ENCODE measurements at places on chromosomes 5 and 9.

DNA sequence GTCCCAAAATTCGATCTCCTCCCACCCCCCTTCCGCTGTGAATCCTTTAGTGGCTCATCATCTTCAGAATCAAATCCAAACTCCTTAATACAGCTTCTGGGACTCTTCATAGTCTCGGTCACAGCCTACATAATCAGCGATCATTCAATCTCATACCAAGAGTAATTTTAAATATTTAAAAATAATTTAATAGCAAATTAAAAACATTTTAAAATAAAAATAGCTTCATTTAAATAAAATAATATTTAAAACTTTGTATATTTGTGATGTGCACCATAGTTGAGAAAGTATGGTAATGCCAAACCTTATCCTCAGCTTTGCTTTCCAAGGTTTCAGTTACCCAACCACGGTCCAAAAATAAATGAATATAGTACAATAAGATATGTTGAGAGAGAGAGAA, 70.0 kb upstream of the NR3C1 start:
- DNase-seq: no peak

GRCh38 chr5:72633649-72634048, 126.4 kb upstream of the ZNF366 start:
- DNase-seq: no peak

DNA sequence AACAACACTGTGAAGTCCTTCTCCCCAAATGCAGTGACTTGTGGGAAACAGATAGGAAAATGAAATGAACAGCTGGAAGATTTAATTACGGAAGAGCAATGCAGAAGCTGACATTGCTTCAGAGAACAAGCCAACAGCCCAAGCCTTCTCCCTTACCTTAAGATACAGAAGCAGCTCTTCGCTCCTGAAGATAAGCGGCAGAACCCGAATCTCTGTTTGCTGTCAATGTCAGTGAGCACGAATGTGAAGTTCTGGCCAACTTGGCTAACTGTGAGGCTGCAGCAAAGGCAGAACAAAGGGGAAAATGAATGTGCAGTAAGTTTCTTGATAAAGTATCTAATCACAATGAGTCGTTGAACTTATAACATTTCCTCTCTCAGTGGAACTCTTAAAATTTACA, 172.4 kb downstream of the DENND1A start:
- no peak for DNase-seq

DNA sequence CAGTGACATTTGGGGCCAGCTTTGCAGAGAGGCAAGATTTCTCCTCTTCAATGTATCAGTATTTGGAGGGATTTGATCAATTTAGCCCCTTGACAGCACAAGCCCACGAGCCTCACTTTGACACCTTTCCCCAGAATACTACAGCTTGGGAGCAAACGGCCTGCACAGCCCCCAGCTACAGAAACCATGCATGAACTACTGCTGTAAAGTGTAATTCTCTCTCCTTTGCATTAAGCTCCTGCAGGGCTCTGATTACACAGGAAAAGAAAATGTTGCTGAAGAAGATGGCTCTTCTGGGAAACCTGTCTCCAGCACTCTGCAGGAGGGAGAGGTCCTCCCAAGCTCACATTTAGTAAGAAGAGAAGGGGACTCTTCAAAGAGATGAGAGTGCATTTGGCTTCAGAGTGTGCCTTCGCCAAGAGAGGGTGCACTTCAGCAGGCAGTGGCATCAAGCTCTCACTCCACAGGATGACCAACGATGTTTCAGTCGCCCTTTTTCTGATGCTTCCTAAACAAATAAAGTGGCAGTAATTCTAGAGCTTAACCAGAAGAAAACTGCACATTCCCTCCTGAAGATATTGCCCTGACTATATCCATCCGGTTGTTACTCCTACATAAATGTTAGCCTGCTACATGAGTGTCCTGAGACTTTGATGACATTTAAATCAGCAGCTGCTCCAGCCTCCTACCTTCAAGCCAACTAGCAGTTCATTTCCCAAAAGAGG, 272.2 kb downstream of the AUH start:
- no peak for DNase-seq

DNA sequence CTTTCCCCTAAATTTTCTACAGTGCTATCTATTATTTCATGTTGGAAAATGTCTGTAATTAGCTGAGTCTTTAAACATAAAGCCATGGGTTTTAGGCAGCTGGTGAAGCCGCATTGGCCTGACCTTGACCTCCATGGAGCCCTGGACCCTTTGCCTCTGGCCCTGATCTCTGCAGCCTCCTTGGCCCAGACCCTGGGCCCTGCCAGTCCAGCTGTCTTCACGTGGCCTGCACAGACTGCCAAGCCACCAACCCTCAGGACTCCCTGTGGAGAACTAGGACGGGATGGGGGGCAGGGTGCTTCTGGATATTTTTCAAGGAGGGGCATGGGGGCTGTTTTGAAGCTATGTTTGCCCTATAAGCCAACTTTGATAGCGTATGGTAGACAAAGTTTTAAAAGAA, 29.8 kb upstream of the PPARGC1B start:
- DNase-seq: no peak

DNA sequence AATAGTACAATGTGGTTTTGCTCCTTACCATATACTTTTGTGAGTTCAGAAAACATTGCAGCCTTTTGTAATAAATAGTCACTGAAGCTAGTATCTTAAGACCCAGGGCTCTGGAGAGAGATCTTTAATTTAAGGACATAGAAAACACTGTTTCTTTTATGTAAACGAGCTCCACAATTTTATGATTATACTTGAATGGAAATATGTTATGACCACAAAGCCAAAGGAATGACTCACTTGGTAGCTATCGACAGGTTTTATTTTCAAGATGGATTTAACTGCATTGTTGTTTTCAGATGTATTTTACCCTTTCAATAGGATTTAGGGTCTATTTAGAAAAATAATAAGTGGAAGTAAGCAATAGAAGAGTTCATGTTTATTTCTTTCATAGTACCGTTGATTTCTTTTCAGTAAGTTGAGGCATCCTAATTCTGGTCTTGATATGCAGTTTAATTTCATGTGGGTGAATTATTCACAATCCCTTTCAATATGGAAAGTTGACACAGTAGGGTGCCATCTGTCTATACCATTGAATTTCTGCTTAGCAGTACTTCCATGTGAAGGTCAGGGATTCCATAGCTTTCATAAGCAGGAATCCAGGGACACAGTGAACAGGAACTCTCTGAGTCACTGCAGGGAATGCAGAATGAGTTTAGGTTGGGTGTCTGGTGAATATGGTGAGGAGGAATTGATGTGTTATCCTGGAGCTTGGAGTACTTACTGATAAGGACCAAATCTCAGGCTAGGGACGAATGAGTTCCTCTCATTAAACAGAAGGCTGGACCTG, 157.6 kb downstream of the CD180 start:
- DNase-seq: no peak

DNA sequence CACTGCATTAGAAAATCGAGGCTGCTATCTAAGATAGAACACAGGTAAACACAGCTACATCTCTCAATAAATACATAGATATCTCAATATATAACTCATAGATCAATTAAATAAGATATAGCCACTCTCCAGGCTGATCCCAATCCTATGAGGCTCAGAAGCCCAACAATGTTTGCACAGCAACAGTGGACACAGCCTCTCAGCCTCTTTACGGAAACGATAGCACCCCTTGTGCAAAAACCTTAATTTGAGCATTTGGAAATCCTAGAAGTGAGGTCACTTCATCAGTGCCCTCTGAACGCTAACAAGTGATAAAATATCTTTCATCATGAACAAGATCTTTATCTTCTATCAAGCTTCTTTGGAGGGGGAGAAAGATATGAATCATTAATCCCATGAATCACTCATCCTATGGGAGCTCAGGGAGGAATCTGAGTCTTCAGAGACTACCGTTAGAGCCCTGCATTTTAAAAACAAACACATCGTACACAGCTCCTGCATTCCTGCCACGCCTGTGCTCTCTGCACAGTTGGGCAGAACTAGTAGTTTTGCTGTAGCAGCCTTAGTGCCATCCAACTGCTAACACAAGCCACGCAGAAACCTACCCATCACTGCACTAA, 71.4 kb downstream of the MED27 start:
- no peak for DNase-seq

DNA sequence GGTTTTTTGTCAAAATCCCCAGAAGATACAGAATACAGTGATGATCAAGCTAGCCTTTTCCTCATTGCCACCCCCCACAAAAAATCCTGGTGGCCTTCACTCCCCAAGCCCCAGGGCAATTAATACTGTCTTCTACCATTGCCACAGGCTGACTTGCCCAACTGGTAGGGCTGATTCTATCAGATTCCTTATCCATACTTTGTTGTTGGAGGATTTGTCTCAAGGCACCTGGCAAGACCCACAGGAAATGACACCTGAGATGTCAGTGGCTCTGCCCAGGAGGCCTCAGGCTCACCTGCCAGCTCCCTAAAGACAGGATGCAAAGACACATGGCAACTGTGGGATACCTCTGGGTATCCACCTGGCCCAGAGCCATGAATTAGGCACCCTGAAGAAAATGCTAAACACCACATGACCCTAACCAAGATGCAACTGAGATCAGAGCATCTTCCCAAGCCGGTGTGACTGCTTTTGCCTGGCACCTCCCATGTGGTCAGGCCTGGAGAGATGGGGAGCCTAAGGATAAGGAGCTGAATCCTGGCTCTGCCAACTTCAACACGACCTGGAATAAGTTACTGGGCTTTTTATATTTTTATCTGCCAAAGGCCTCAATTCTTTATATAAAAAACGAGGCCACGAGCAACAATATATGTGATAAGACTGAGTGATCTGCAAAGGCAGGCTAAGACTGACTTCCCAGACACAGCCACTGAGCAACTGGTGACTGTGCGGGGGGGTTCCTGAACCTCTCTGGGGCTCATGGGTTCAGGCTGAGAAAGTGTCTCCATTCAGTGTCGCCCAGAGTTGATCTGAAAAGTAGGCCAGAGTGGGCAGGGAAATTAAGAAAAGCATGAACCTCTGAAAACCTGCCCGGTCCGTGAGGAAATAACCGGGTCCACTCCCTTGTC, 944 bp downstream of the ATOX1 start:
- no peak for DNase-seq

- no peak for DNase-seq
These were observed at the start of gene VCAN for GRCh38 chr5:83471405-83472212. Gene VCAN (plus strand): TSS chr5:83471744. CDS start chr5:83483519, 11,775 bp downstream.

DNA sequence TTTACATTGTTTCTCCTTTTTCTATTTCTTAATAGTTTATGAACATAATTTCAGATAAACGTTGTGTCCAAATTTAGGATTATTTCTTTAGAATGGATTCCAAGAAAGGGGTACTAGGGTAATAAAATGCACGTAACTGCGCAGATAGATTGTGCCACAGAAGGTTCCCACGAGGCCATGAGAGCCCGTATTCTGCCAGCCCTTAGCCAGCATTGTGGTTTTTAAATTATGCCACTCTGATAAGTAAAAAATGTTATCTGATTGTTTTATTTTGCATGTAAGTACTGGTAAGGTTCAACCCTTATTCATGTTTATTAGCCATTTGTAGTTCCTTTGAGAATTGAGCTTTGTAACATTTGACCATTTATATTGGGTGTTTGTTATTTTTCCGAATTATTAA, 88.7 kb downstream of the PRKACG start:
- DNase-seq: no peak
